ENCODE measurements at places on chromosomes 6 and 20. TPM values are rescaled to one million over a fixed set of nuclear protein-coding genes. Genes with fewer than 3 reads are reported as not detected.

The MAFB gene
- 0.64 TPM for total RNA-seq

The STX11 gene
- 0.97 TPM for total RNA-seq

The CCDC170 gene
- 3.9 TPM for total RNA-seq

DNA sequence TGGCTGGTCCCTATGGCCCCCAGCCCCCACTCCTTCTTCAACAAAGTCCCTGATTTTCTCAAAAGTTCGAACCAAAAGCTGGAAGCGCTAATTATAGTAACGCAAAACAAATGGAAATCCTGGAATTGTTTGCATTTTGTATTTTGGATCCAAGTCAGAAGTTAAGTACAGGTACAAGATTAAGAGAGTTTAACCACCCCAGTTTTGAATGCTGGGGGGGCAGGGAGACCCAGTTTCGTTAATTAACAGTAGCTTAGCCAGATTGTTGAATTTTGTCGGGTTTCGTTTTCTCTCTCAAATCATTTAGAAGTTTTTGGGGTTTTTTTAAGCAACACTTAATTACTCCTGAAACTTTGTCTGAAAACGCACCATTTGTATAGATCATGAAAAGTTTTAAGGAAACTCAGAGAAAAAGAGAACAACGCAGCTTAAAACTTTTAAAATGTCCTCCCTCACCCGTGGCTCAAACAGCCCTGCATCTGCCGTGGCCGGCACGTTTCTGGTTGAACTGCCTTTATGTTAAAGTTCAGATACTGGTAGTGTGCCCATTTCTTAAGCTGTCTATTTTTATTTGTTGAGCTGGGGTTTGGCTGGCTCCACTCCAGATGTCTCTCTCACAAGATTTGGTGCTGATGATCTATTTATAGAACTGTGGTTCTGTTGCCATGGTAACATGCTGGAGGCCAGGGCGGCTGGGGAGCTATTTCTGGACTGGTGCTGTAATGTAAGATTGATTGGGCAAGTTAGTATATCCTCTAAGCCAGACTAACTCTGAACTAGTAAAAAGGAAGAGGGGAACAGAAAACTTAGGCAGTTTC is 55.0 kb downstream of the GNAS start:
- peak; percentile 99 for DNase-seq

DNA sequence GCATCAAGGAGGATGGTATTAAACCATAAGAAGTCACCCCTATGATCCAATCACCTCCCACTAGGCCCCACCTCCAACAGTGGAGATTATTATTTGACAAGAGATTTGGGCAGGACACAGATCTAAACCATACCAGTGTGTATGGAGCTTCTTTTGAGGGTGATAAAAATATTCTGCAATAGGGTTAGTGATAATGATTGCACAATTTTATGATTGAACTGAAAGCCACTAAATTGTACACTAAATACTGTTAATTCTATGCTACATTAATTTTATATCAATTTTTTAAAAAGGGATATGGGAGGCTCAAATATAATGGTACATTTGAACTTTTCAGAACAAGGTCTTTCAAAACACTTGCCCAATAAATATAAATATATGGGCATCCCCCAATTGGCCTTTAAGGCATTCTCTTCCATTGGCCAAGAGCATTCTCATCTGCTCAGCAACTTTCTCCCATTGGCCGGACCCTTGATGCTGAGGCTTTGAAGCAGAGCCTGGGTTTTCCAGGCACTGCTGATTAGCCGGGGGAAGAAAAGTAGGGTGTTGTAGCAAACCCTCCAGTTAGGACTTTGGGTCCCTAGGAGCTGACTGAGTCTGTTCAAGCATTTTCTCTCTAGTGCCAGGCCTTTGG is 209.9 kb downstream of the LRFN2 start:
- no peak for DNase-seq

GRCh38 chr6:128740951-128741350 is 142.0 kb upstream of the LAMA2 start:
- DNase-seq = no peak

DNA sequence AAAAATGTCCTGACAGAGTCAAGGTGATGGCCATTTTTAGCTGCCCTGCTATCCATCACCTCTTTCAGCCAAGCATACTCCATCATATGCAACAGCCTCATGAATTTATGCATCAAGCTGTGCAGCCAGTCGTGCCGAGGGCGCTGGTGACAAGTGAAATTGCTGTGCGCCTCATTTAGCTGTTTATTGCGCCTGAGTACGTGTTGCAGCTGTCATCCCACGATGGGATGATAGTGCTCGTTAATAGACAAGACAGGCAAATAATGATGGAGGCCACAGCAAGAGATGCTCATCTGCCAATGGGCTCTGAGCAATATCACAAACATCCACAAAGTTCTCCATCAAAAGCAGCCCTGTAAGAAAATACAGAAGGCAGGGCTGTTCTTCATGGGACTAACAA is 562.3 kb upstream of the POU3F2 start:
- DNase-seq = no peak

DNA sequence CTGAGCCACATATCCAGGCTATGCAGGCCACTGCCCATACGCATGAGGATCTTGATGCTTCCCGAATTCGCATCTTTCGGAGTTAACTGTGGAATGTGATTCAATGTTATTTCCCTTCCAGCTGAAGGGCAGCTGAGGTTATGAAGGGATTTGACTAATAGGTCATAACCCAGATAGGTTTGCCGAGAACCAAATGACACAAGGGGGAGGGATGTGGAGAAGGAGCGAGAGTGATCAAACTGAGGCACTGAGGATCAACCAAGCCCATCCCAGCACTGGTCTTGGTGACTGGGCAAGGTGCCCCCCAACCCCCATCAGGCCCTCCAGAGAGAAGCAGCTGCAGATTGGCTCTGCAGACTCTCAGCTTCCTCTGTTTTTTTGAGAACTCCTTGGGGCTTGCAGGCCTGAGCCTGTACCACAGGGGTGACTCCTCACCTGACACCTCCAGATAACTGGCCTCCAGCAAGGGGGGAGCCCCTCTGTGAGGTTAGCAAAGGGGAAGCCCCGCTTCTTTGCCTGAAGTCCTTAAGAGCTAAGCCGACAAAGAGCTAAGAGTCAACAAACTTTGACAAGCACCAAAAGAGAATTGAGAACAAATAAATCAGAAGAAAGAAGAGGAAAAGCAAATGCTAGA is 185.9 kb downstream of the PDE7B start:
- no peak for DNase-seq

GRCh38 chr6:162941128-162941527 is 213.4 kb downstream of the PACRG start:
- DNase-seq = no peak

DNA sequence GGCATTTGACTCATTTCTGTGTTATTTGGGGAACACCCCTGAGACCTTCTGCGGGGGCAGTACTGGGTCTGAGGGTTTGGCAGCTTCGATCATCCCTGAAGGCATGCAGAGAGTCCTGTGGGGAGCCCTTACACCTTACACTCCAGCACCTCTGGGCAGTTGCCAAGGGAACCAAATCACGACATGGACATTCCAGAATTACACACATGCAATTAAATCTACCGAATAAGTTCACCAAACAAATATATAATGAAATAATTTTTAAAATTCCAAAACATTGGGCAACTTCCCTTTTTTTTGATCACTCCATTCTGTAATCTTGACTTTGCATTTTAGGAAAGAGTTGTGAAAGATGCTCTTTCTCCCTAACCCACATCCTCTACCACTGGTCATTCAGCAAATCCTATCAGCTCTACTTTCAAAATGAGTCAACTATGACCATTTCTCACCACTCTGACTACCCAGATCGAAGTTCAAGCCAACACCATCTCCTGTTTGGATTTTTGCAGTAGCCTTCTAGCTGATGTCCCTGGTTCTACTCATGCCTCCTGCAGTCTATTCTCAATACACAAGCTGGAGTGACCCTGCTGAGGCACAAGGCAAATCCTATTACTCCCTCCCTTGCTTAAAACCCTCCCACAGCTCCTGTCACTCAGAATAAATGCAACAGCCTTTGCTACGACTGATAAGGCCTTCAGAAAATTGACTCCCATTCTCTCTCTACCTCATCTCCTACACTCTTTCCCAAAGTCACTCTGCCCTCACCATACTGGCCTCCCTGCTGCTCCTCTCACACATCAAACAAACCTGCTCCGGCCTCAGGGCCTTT is 533.3 kb downstream of the HACE1 start:
- peak; percentile 45 for DNase-seq

GRCh38 chr6:12327391-12327790 is 37.2 kb downstream of the EDN1 start:
- DNase-seq = no peak

- peak; percentile 52 for DNase-seq
Observed at GRCh38 chr6:36679043-36679833, 724 bp downstream of the CDKN1A start.

GRCh38 chr6:141248021-141248799 is 884.5 kb upstream of the GJE1 start:
- DNase-seq = peak; percentile 28

GRCh38 chr6:147434076-147434475 is 74.4 kb upstream of the SAMD5 start:
- DNase-seq = no peak
